ENCODE measurements at places on chromosomes 16 and 17.

DNA sequence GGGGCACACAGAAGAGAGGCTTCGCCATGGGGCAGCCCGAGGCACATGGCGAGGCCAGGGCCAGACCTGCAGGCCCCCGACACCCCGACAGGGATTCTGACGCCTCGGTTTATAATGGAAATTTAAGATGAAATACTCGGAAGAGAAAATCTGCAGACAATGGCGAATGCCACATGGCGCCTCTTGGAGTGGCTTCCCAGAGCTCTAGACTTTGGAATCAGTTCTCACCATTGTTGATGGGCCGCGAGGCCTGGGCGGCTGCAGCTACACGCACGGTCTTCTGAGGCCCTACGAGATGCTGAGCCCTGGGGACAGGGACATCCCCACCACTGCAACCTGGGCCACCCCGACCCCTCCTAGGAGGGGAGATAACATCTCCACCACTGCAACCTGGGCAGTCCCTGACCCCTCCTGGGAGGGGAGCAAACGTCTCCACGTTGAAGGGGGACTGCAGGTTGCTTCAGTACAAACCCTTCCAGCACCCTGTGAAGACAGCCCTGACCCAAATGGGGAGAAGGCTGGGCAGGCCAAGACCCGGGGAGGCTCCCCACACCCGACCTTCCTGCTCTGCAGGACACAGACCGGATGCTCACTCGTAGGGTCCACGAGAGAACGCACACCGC is 56.9 kb downstream of the LMF1 start:
- DNase-seq, result no peak

DNA sequence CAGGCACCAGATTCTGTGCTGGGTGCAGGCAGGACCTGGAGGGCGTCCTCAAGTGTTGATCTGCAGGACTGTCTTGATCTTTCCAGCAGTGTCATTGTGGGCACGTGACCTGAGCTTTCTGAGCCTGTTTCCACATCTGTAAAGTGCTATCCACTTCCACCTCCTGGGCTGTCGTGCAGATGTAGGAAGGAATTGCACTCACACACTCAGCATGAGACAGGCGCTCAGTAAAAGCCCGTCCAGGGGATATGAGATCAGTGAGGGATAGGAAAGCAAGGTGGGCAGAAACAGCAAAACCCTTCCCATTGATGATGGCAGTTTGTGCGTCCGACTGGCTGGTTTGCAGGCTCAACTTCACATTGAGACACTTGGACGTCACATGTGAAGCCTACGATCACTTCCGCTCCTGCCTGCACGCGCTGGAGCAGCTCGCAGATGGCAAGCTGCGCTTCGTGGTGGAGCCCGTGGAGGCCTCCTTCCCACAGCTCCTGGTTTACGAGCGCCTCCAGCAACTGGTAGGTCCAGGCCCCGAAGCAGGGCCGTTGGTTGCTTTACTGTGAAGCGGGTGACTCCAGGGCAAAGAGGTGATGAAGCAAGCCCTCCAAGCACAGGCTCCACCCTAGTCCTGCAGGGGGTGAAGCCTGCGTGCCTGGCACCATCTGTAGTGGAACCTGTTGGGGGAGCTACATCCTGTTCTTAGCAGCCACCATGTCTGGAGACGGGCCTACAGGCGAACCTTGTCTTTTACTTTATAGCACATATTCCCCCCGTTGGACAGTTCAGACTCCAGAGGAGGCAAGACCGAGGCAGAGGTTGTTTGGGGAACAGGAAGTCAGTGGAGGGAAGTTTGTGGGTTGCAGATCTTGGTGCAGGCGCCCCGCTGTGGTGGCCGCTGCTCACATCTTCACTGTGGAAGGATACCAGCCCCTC is 23.0 kb downstream of the METTL22 start:
- no peak for DNase-seq

DNA sequence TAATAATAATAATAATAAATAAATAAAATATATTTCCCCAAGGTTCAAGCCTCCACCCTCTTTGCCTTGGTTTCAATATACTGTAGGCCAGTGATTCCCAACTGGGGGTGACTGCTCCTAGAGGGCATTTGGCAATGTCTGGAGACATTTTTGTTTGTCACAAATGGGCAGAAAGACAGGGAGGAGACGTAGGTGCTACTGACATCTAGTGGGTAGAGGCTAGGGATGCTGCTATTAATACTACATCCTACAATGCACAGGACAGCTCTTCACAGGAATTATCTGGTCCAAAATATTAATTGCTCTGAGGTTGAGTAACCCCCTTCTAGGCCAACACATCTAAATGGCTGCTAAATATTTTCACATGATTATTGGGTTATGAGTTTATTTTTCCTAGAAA is 12.8 kb upstream of the PRR14 start:
- DNase-seq, result peak; percentile 41

- no peak for DNase-seq
Observed at GRCh38 chr16:22386976-22387375, 12.6 kb upstream of the CDR2 start.

GRCh38 chr16:49924078-49924477 is 68.2 kb upstream of the ZNF423 start:
- peak; percentile 7 for DNase-seq

DNA sequence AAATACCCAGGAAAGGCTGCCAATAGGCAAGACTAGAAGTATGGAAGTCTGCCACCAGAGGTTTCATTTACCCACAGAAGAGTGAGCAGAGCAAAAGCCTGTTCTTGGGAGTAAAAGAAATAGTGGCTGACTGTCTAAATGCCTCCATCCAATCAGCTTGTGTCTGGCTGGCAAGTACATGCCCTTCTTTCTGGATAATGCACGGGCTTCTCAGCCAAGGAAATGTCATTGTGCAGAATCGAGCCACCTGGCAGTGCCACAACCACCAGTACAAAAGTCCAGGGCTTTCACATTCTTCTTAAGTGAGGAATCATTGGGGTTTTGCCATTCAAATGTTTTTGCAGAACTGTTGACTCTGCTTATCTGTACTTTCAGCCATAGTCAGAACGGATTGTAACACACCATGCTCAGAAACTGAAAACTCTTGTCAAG is 10.1 kb upstream of the ERCC4 start:
- no peak for DNase-seq

DNA sequence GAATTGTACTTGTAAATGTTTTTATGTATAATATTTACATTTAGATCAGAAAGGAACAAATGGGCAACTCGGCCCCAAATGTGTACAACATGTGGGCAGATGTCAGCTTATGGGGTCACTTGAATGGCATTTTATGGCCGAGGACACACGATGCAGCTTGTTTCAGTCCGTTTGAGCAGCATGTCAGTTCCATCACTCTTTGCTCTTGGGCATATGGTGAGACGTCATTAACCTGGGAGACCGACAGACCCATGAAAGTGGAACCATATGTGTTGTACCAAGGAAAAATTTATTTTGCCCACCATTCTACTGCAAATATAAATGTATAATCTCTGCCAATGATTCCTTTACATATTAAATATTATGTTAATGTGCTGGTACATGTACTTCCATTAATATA is 561.9 kb upstream of the SOX9 start:
- no peak for DNase-seq

DNA sequence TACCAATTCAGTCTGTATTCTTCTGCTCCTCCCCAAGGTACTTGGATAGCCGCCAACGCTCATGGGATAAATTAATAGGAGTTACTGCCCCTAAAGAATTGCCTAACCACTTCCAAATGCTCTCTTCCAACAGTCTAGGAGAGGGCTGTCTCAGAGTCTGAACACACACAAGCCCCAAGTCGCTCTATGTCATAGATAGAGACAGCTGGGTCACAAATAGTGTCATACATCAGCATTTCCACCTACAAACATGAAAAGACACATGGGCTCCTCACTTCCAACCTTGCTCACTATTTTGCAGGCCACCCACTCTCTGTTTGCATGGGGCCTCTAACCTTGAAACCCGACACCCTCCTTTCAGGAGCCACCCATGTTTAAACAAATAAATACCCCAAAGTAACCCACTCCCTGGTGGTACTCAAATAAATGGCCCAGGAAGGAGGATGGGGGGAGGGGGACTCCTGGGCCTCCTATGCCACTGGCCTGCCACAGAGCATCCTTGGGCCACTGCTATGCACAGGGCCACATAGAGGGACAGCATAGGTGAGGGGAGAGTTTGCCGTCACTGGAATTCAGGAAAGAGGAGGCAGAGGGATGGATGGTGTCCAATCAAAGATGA is 265.9 kb downstream of the SOX9 start:
- DNase-seq, result no peak

GRCh38 chr16:77556201-77556873 is 121.5 kb upstream of the ADAMTS18 start:
- DNase-seq, result no peak

DNA sequence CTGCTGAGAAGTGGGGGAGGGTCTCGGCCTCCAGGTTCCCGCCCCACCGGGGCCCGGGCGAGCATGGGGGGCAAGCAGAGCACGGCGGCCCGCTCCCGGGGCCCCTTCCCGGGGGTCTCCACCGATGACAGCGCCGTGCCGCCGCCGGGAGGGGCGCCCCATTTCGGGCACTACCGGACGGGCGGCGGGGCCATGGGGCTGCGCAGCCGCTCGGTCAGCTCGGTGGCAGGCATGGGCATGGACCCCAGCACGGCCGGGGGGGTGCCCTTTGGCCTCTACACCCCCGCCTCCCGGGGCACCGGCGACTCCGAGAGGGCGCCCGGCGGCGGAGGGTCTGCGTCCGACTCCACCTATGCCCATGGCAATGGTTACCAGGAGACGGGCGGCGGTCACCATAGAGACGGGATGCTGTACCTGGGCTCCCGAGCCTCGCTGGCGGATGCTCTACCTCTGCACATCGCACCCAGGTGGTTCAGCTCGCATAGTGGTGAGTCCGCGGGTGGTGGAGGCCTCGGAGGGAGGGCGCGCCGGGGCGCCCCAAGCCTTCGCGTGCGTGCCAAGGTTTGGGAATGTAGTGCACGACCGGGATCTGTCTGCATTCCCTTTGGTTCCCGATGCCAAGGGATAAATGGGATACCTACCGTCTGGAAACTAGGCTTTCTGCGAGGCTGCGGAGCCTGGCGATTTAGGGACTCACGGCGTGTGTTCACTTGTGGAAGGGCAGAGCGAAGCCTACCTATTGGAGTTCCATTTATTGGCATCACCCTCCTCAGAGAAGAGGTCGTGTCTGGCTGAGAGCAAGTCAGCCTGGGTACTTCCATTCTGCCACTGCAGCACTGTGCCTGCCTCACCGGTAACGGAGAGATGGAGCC is 1.0 kb downstream of the ZNRF1 start:
- peak; percentile 61 for DNase-seq

DNA sequence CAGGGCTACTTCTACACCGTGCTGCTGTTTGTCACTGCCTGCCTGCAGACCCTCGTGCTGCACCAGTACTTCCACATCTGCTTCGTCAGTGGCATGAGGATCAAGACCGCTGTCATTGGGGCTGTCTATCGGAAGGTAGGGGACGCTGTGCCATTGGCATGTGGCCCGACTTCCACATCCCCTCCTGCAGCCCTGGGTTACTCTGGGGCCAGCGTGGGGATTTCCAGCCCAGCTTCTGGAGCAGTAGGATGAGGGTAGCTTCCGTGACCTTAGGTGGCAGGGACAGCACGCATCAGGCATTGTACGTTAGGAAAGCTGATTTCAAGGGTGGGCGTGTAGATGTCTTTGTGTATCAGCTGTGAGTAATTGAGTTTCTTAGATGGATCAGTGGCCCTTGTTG is 96.5 kb downstream of the ABCC1 start:
- no peak for DNase-seq

- no peak for DNase-seq
Observed at GRCh38 chr16:1691276-1691675, 13.2 kb downstream of the JPT2 start.

DNA sequence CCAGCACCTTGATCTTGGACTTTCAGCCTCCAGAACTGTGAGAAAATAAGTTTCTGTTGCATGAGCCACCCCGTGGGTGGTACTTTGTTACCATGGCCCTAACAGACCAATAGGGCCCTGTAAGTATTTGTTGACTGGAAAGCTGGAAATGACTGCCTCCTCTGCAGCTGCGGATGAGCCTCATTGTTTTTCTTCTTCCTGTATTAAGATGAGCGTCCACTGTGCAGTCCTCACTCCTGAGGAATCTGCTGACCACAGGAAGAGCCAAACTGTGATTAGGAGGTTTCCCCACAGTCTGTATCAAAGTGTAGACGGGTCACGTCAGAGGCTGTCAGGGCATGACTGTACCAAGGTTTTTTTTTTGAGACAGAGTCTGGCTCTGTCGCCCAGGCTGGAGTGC is 12.2 kb upstream of the AKTIP start:
- no peak for DNase-seq

DNA sequence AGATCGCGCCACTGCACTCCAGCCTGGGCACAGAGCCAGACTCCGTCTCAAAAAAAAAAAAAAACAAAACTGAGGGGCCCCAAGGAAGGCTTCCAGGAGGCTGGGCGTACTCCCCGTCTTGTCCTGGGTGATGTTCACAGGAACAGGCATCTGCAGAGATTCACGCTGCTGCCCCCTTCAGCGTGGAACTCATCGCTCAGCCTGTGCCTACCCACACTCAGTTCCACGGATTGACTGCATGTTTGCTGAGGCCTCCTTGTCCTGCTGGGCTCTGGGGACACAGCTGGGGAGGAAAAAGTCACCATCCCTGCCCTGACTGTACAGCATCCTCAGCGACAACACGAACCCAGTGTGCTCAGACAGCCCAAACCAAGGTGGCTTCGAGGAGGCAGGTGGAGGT is 12.9 kb upstream of the OSGIN1 start:
- no peak for DNase-seq

DNA sequence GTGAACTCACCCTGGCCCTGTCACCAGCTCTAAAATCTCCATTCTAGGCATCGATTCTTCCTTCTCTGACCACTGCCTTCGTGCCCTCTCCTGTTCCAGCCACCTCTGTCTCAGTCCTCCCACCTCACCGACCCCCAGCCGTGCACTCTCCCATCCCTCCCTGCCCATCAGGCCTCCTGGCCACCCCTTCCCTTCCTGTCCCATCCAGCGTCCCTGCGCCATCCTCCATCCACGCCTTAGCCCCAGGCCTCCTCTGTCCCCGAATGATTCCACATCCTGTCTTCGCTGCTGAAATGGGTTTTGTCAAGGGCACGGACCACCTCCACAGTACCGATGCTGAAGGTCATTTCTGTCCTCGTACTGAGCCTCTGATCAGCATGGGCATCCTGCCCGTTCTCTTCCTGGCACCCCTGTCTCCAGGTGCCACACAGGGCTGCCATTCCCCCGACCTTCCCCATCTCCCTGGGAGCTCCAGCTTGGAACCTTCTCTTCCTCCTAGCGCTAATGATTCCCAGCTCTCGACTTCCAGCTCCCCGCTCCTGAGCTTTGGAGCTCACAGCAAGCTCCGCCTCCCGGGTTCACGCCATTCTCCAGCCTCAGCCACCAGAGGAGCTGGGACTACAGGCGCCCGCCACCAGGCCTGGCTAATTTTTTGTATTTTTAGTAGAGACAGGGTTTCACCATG is 2.6 kb downstream of the TRIM65 start:
- no peak for DNase-seq

DNA sequence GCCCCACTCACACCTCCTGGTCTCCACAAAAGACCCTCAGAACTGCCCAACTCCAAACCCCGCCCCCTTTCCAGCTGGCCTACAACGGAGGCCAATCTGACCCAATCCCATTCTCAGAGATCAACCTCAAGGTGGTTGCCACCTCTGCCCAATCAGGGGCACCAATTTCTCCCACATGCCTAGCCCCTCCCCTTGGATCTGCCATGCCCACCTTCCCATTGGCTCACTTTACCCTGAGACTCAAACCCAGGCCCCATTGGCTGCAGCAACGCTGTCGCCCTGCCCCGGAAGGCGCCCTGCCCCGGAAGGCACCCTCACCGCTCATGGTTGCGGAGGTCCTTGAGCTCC is 10.6 kb downstream of the ZNF668 start:
- DNase-seq, result no peak
